ENCODE measurements at places on chromosomes 12 and 14.

DNA sequence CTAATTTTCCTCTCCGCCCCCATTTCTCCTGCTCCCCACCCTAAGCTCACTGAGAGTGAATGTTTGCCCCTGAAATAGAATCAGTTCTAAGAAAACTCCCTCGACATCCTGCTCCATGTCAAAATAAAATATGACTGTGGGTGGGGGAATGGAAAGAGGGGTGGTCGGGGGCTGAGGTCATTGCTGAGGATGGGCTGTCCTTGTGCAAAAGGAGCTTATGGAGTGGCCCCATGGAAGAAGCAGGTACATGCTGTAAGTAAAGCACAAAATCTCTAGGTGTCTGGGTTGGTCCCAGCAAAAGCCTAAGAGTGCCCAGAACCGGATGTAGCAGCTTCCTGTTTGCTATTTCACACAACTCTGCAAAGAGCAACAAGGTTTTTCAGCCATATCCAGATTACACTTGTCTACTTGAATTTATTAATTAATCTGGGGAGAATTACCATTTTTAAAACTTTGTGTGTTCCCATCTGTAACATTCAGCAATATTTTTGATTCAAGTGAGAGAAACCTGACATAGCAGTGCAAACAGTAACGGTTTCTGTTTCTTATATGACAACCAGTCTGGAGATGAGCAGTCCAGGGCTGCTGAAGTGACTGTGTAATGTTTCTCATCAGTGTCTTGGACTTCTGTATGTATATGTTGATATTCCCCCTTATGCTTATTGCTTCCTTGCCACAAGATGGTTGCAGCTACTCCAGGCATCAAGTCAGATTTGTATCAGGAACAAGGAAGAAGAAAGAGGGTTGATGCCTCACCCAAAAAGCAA lies 40.4 kb upstream of the GZMB start:
- DNase-seq, result no peak

- DNase-seq, result no peak
These were observed 22.5 kb downstream of the SYNE2 start for GRCh38 chr14:63875311-63875710.

GRCh38 chr14:100838493-100839314 lies 12.8 kb downstream of the MEG3 start:
- no peak for DNase-seq

GRCh38 chr12:29544428-29545101 lies 47.1 kb upstream of the OVCH1 start:
- no peak for DNase-seq

- no peak for DNase-seq
These were observed 43.0 kb downstream of the MAP1LC3B2 start for GRCh38 chr12:116601933-116602810.

GRCh38 chr12:117718559-117718958 lies 250.2 kb downstream of the KSR2 start:
- no peak for DNase-seq

DNA sequence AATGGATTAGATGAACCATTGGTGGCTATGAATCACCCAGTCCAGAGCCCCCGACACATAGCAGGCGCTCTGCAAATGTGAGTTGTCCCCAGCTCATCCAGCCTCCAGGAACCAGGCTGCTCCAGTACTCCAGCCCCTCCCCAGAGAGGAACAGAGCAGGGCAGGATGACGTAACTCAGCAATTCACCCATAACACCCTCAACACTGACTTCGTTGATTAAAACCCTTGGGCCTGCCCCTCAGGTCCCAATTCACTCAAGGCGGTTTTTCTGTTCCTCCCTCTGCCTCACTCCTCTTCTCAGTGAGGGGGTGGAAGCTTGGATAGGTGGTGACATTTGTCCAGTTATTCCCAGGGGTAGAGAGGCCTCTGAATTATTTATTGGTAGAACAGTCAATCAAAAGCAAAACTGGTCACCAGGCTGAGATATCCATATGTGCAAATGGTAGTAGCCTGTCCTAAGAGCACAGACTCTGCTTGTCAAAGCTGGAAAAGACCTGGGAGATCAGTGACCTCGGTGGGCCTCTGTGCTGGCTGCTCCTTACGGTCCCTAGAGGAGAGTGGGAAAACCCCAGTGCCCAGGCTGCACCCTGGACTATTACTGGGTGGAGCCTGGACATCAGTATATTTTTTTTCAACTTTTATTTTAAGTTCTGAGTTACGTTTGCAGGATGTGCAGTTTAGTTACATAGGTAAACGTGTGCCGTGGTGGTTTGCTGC lies 97.0 kb downstream of the CMKLR1 start:
- no peak for DNase-seq

Data from activated effector memory CD4-positive, alpha-beta T cell treated with Interleukin-2 at 50 U/mL for 16 hours (primary cell).